ENCODE measurements at places on chromosomes 1 and 21. TPM values are rescaled to one million over a fixed set of nuclear protein-coding genes. Genes with fewer than 3 reads are reported as not detected.

GRCh38 chr1:13700521-13701270 is 708 bp downstream of the PRDM2 start:
- DNase-seq: peak; percentile 35
- H3K4me1 ChIP-seq: peaks cover 3% of the 10 kb centered on the region
- H3K36me3 ChIP-seq: peaks cover 11% of the 10 kb centered on the region
- H3K4me3 ChIP-seq: peak overlapping the region; percentile 96
- peaks cover 7% of the 10 kb centered on the region for H3K27me3 ChIP-seq
- peak overlapping the region; percentile 85 for H3K27ac ChIP-seq

DNA sequence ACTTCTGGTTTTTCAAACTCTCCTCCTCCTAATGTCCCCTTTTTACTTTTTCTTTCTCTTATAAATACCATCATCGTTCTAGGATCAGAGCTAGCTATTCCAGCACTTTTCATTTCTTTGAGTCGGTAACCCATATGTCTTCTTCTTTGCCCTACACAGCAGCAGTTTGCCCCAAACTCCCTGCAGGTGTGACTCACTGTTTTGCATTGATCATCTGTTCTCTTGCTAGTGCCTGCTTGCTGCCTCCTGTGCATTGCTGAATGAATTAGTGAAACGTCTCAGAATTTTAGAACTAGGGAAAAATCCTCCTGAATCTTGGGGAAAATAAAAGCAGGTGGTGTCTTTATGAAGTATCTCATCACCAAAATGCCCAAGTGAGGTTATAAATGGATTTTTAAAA is 21.7 kb downstream of the KCNK2 start:
- H3K27me3 ChIP-seq: no peaks in the 10 kb centered on the region
- no peak overlapping the region for H3K4me3 ChIP-seq
- no peak overlapping the region for H3K27ac ChIP-seq
- H3K36me3 ChIP-seq: peaks cover 8% of the 10 kb centered on the region

Gene KCNH1
- total RNA-seq: 7.8 TPM

- no peaks in the 10 kb centered on the region for H3K36me3 ChIP-seq
- peak overlapping the region; percentile 33 for H3K27ac ChIP-seq
- DNase-seq: no peak
- H3K27me3 ChIP-seq: peaks cover 5% of the 10 kb centered on the region
- H3K4me3 ChIP-seq: no peak overlapping the region
- peaks cover 12% of the 10 kb centered on the region for H3K4me1 ChIP-seq
These were observed 8.4 kb upstream of the PEX19 start for GRCh38 chr1:160293020-160293968.

DNA sequence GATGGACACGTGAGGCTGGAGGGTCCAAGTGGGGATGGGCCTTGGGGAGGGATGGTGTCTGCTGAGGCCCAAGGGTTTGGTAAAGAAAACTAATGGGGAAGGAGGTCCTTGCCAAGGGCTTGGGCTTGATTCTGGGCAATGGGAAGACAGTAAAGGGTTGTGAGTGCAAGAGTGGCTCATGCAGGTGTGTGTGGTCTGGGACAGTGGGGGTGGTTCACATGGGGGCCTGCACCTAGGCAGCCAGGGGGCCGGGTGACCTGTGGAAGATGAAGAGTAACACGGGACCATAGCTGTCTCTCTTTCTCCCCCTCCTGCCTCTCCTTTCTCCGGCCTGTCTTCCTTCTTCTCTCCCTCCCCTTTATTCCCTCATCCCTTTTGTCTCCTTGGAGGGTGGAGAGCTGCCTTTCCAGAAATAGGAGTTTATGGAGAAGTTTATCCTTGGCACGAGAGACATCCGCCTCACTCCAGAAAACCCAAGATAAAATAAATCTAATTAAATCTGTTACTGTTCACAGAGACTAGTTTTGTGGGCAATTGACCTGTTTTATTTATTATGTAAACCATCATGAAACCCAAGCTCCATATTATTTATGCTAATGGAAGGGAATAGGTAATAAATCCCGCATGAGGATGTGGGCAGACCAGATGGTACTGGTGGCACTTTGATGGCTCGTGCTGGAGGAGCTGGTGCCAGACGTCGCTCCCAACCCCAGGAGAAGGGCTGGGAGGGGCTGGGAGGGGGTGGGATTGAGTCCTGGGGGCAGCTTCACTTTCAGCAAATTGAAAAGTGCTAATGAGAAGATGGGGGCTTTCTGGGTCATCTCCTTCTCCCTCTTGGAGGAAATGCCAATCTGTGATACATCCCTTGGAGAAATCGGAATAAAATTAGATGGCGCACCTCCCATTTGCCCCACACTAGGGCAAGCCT is 272.9 kb upstream of the CSF3R start:
- peaks cover 4% of the 10 kb centered on the region for H3K27me3 ChIP-seq
- no peak for DNase-seq
- H3K36me3 ChIP-seq: no peaks in the 10 kb centered on the region
- H3K4me3 ChIP-seq: no peak overlapping the region
- H3K27ac ChIP-seq: no peak overlapping the region
- no peaks in the 10 kb centered on the region for H3K4me1 ChIP-seq

DNA sequence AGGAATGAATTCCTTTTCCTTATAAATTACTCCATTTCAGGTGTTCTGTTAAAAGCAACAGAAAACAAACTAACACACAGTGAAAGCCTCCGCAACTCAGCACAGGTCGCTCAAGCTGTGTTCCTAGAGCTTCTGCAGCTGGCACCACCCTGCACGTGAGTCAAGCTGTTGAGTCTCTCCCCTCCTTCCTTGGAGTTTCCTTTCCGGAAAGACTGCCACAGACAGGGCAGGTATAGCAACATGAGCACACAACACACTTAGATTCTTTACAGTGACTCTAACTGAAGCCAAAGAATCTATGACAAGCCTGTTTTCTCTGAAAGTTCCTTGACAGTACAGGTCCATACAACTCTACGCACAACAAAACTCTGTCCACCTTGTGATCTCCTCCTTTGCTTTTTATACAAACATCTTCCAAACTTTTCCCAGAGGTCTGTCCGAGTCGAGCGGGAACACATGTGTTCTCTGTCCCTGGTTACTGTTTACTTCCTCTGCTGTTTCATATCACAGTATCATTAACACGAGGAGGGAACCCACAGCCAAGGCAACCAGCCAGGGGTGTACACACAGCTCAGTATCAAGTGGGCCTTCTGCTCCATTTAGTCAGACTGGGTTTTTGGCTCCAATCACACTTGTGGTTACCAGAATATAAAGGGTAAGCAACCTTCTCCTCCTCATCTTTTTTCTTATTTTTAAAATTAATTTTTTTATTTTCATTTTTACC is 38.7 kb upstream of the DESI2 start:
- no peak for DNase-seq
- H3K4me1 ChIP-seq: no peaks in the 10 kb centered on the region
- H3K4me3 ChIP-seq: no peak overlapping the region
- no peaks in the 10 kb centered on the region for H3K27me3 ChIP-seq
- H3K27ac ChIP-seq: no peak overlapping the region

Gene GUCA2A
- not detected for total RNA-seq

DNA sequence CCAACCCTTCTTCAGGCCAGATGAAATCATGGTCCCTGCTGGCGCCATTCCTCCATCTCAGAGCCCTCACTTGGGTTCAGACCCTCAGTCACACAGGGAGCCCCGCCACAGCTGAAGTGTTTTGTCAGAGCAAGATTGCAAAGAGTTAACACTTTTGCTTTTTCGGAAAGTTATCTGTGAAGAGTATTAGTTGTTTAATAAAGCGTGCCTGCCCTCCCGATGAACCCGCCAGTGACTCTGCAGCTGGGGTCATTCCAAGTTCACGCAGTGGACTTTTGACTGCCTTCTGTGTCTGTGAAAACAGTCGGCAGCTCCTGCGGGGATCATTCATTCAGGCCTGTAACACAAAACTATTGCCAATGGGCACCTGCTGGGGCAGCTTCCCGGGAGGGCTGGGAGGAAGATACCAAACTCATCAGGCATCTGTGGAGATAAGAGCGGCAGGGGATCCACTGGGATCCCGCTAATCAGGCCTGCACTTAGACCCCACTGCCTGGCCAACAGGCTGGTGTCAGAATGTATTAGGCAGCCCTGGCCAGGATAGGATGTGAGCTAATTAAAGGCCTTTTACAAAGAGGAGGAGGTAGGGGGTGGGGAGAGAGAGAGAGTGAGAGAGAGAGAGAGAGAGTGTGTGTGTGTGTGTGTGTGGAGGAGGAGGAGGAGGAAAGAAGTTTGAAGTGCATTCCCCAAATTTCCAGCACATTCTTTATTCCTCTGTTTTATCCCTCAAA is 184.5 kb downstream of the DHRS3 start:
- H3K4me1 ChIP-seq: peaks cover 3% of the 10 kb centered on the region
- H3K36me3 ChIP-seq: no peaks in the 10 kb centered on the region
- H3K4me3 ChIP-seq: no peak overlapping the region
- H3K27me3 ChIP-seq: peaks cover 5% of the 10 kb centered on the region

Gene C1orf141
- total RNA-seq: not detected

Gene CFHR3
- total RNA-seq: not detected

GRCh38 chr1:196607981-196608380 is 259 bp downstream of the KCNT2 start:
- peak overlapping the region; percentile 92 for H3K27ac ChIP-seq
- DNase-seq: no peak
- H3K36me3 ChIP-seq: no peaks in the 10 kb centered on the region
- H3K4me1 ChIP-seq: peaks cover 32% of the 10 kb centered on the region
- H3K27me3 ChIP-seq: peaks cover 5% of the 10 kb centered on the region

- H3K36me3 ChIP-seq: no peaks in the 10 kb centered on the region
- no peak overlapping the region for H3K27ac ChIP-seq
- DNase-seq: no peak
- H3K27me3 ChIP-seq: peaks cover 2% of the 10 kb centered on the region
- no peak overlapping the region for H3K4me3 ChIP-seq
These were observed 905.7 kb downstream of the LTN1 start for GRCh38 chr21:28086861-28087581.

GRCh38 chr1:39391691-39392679 is 99.5 kb upstream of the BMP8A start:
- no peak for DNase-seq
- peaks cover 19% of the 10 kb centered on the region for H3K4me1 ChIP-seq
- peaks cover 5% of the 10 kb centered on the region for H3K36me3 ChIP-seq
- H3K27me3 ChIP-seq: peaks cover 8% of the 10 kb centered on the region
- peak overlapping the region; percentile 7 for H3K27ac ChIP-seq

GRCh38 chr1:180836449-180836848 is 76.2 kb upstream of the KIAA1614 start:
- H3K27me3 ChIP-seq: peaks cover 2% of the 10 kb centered on the region
- no peak overlapping the region for H3K4me3 ChIP-seq
- peaks cover 13% of the 10 kb centered on the region for H3K36me3 ChIP-seq
- DNase-seq: no peak
- no peak overlapping the region for H3K27ac ChIP-seq

DNA sequence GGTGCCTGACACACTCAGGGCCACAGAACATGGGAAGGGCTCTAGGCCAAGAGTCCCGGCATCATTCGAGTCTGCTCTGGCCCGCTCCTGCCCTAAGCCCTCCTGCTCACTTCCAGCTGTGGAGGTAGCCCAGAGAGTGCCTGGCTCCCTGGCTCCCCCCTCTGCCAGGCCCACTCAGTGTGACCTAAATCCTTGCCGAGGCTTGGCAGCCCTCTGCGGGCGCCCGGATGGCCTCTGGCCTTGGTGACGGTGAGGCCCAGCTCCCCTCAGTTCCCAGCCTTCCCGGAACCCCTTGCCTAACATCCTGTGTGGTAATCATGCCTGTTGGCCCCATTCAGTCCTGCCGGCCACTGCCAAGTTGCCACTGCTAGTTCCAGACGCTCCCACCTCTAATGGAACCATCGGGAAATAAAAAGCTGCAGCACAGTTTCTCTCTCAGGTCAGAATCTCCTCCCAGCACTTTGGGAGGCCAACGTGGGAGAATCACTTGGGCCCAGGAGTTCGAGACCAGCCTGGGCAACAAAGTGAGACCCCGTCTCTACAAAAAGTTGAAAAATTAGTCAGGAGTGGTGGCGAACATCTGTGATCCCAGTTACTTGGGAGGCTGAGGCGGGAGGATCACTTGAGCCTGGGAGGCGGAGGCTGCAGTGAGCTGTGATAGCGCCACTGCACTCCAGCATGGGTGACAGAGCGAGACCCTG is 1.2 kb upstream of the H6PD start:
- no peak for DNase-seq
- H3K4me3 ChIP-seq: no peak overlapping the region
- H3K27me3 ChIP-seq: peaks cover 6% of the 10 kb centered on the region
- no peaks in the 10 kb centered on the region for H3K36me3 ChIP-seq
- no peak overlapping the region for H3K27ac ChIP-seq
- no peaks in the 10 kb centered on the region for H3K4me1 ChIP-seq

DNA sequence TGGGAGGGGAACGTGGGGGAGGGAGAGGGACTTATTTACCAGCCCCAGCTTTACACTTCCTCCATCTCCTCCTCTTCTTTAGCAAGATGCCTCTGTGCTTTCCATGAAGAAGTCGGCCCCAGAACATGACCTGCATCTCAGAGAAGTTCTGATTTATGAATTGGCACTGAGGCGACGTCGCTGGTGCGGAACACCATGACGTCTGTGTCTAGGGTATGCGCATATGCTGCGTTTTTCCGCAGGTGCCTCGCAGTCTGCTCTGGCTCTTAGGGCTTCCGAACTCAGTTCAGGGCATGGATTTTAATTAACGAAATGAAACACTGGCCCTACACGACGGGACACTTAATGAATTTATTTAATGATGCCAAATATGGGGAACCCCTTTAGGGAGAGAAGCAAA is 510.3 kb downstream of the SMYD3 start:
- H3K36me3 ChIP-seq: no peaks in the 10 kb centered on the region
- H3K27ac ChIP-seq: no peak overlapping the region
- H3K4me3 ChIP-seq: no peak overlapping the region
- peaks cover 3% of the 10 kb centered on the region for H3K27me3 ChIP-seq

DNA sequence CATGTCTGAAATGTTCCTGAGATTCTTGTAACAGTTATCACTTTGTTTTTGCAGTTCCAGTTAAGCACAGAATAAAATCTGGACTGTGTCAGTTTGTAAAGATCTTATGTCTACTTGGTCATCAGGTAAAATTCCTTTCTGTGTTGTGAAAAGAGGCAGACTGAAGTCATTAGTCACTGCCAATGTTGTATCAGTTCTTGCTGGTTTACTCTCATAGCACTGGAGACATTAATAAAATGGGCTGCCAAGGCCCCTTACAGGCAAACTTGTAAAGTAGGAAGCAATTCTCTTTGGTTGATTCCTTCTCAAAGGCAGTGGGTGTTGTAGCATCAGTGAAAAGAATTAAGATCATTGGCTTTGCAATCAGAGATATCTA is 61.4 kb upstream of the ST6GALNAC3 start:
- no peaks in the 10 kb centered on the region for H3K27me3 ChIP-seq
- H3K4me3 ChIP-seq: no peak overlapping the region
- no peak overlapping the region for H3K27ac ChIP-seq
- DNase-seq: no peak
- no peaks in the 10 kb centered on the region for H3K36me3 ChIP-seq

- no peak for DNase-seq
- peaks cover 14% of the 10 kb centered on the region for H3K36me3 ChIP-seq
- H3K4me1 ChIP-seq: peaks cover 13% of the 10 kb centered on the region
- H3K27me3 ChIP-seq: peaks cover 9% of the 10 kb centered on the region
- H3K27ac ChIP-seq: no peak overlapping the region
These were observed 9.5 kb upstream of the C1orf167 start for GRCh38 chr1:11752359-11753088.
